Ovary (tissue), 10 donors: ENCODE measurements at places on chromosomes 2 and 18.

- H3K27me3 ChIP-seq: no peaks in the 10 kb centered on the region
- no peaks in the 10 kb centered on the region for H3K36me3 ChIP-seq
- DNase-seq: no peak
- H3K27ac ChIP-seq: no peak overlapping the region
Observed at GRCh38 chr2:73133566-73134197, 20.9 kb upstream of the RAB11FIP5 start.

- H3K27me3 ChIP-seq: no peaks in the 10 kb centered on the region
- H3K36me3 ChIP-seq: no peaks in the 10 kb centered on the region
- DNase-seq: no peak
- H3K27ac ChIP-seq: no peak overlapping the region
- H3K4me3 ChIP-seq: no peak overlapping the region
Observed at GRCh38 chr2:3449086-3449485, 69.6 kb downstream of the TRAPPC12 start.

DNA sequence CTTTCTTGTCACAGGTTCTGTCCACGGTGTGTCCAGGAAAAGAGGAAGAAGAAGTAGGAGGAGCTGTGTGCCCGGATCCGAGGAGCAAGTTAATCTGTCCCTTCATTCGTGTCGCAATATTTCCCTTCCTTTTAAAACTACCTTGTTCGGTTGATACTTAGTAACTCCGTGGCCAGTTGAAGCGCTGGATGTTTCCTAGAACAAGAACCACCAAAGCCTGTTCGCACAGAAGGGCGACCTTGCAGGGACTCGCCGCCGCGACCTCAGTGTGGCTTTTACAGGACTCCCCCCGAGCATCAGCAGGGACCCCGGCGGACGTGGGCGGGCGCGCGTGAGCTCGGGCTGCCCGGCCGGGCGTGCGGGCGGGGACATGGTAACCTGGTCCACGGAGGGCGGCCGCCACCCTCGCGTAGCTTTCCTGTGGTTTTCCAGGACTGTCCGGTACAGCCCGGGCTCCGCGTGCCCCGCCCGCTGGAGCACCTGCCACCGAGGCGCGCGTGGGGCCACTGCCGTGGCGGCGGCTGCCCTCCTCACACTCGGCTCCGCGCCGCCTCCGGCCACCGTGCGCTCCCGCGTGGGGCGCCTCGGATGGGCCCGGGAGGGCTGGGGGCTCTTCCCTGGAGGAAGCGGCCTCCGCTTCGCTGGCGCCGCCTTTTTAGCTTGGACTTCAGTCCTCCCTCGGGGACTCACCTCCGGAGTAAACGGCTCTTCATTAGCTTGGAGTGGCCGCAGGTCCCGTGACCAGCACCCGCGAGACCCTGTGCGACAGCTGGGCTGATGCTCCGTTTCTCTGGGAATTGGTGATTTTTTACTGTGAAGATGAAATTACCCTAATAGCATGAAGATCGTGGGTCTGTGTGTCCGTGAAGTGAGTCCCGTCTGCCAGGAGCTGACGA is 9.2 kb upstream of the D2HGDH start:
- no peaks in the 10 kb centered on the region for H3K4me1 ChIP-seq
- H3K4me3 ChIP-seq: no peak overlapping the region
- H3K27ac ChIP-seq: no peak overlapping the region
- H3K36me3 ChIP-seq: no peaks in the 10 kb centered on the region
- no peak for DNase-seq
- no peaks in the 10 kb centered on the region for H3K27me3 ChIP-seq

DNA sequence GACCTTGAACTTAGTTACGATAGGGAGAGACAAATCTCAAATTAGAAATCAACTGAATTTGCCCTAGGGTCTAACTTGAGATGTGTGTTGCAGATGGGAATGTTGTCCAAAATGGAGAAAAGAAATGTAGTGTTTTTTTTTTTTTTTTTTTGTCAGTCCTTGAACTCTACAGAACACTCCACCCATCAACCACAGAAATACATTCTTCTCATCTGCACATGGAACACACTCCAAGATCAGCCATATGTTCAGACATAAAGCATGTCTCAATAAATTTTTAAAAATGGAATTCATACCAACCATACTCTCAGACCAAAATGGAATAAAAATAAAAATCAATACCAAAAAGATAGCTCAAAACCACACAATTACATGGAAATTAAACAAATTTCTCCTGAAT is 526.5 kb downstream of the FBXO15 start:
- H3K27me3 ChIP-seq: no peaks in the 10 kb centered on the region
- no peak for DNase-seq
- no peak overlapping the region for H3K4me3 ChIP-seq

- H3K36me3 ChIP-seq: no peaks in the 10 kb centered on the region
- H3K4me1 ChIP-seq: peaks cover 8% of the 10 kb centered on the region
- H3K27ac ChIP-seq: no peak overlapping the region
- no peak for DNase-seq
- H3K27me3 ChIP-seq: no peaks in the 10 kb centered on the region
- no peak overlapping the region for H3K4me3 ChIP-seq
Observed at GRCh38 chr2:189548666-189549448, 31.7 kb downstream of the SLC40A1 start.

DNA sequence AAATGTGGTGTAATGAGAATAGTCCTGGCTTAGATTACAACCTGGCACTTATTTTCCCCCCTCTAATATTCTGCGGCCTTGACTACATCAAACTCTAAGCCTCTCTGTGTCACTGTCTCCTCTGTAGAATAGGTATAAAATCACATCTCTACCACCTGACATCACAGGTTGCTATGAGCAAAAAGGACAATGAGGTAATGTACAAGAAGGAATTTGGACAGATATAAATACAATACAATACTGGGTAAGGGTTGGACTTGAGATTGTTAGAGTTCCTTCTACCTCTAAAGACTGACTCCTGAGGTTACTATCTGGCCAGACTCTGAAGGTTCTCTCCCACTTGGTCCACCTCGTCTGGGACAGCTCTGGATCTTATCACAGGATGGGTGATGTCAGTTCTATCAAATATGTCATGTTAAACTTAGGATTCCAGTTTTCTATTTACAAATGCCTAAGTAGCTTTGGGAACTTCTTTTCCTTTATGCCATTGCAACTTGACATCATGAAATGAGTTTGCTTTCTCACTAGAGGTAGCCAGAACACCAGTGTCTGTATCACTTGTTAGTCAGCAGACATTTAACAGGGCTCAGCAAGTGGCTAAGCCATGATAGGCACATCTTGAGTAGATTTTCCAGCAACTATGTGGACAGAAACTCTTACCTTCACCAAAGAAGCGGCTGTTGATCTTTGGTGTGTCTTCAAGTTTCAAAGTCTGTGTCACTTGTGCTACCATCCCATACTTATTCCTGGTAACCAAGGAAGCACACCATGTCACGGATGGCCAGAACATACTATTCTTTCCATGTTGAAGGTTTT is 9.5 kb downstream of the APOB start:
- peaks cover 2% of the 10 kb centered on the region for H3K4me1 ChIP-seq
- no peak for DNase-seq
- H3K27ac ChIP-seq: no peak overlapping the region
- H3K4me3 ChIP-seq: no peak overlapping the region
- no peaks in the 10 kb centered on the region for H3K27me3 ChIP-seq

DNA sequence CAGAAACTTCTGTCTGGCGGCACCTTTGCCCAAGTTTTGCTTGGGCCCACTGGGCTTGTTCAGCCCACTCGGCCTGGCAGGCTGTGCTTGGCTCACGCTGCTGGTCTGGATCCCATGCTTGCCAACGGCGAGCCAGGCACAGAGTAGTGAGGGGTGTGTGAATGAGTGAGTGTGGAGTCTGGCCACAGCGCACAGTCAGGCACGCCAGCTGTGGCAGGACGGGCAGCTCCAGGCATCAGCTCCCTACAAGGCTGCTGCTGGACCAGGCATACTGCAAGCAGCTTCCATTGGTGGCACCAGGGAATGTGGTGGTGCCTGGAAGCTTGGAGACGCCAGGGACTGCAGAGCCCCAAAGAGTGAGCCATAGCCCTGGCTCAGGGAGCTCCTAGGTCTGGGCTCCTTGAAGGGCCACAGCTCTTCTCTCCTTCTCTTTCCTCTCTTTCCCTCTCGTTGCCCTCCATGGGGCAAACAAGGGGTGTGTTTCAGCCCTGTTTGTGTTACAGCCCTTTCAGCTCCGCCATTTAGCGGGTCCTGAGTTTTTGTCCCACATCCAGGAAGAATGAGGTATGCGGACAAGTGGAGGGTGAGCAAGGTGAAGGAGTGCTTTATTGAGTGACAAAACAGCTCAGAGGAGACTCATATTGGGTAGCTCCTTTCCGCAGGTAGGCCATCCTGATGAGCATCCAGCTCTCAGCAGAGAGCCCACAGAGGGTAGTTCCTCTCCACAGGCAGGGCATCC is 73.0 kb downstream of the AGPS start:
- no peaks in the 10 kb centered on the region for H3K27me3 ChIP-seq
- H3K36me3 ChIP-seq: no peaks in the 10 kb centered on the region
- no peaks in the 10 kb centered on the region for H3K4me1 ChIP-seq
- no peak for DNase-seq
- no peak overlapping the region for H3K4me3 ChIP-seq
- H3K27ac ChIP-seq: no peak overlapping the region

DNA sequence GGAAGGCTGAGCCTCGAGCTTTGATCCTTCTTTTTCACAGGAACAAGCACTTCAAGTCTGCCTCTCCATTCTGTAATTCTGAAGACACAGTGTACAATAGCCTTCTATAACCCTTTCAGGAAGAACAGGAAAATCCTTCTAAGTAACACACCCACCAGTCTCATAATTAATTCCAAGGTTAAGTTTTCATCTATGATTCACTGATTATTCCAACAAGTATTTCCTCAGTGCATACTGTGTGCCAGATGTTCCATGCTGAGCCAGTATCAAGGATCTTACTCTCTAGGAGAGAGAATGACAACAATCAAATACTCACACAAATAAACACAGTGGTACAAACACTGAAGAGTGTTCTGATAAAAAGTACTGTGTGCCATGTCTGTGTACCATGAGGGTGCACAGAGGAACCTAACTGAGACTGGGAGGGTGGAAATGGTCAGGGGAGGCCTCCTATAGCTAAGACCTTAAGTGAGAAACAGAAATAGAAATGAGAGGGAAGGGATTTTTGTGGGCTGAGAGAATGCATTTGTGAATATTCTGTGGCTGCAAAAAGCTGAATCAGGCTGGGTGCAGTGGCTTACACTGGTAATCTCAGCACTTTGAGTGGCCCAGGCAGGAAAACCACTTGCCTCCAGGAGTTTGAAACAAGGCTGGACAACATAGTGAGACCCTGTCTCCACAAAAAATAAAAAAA is 7.3 kb upstream of the MTLN start:
- no peak overlapping the region for H3K27ac ChIP-seq
- H3K27me3 ChIP-seq: no peaks in the 10 kb centered on the region
- H3K36me3 ChIP-seq: no peaks in the 10 kb centered on the region
- H3K4me3 ChIP-seq: no peak overlapping the region

DNA sequence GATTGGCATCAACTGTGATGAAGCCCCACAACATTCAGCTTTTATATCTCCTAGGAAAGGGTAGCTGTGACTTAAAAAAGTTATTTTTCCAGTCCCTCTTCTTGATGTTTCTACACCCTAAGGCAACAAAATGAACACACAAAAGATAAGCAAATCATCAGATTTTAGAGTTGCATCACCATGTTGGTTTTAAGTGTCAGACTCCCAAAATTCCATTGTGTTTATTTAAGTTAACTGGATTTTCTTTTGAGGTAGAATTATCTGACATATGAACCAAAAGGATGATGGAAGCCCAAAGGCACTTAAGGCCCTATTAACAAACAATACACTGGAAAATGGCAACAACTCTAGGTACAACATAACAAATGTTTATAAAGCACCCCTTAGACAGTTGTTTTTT is 261.7 kb upstream of the SLC39A10 start:
- no peak for DNase-seq
- no peak overlapping the region for H3K27ac ChIP-seq
- H3K4me1 ChIP-seq: no peaks in the 10 kb centered on the region
- H3K36me3 ChIP-seq: no peaks in the 10 kb centered on the region
- H3K27me3 ChIP-seq: no peaks in the 10 kb centered on the region

DNA sequence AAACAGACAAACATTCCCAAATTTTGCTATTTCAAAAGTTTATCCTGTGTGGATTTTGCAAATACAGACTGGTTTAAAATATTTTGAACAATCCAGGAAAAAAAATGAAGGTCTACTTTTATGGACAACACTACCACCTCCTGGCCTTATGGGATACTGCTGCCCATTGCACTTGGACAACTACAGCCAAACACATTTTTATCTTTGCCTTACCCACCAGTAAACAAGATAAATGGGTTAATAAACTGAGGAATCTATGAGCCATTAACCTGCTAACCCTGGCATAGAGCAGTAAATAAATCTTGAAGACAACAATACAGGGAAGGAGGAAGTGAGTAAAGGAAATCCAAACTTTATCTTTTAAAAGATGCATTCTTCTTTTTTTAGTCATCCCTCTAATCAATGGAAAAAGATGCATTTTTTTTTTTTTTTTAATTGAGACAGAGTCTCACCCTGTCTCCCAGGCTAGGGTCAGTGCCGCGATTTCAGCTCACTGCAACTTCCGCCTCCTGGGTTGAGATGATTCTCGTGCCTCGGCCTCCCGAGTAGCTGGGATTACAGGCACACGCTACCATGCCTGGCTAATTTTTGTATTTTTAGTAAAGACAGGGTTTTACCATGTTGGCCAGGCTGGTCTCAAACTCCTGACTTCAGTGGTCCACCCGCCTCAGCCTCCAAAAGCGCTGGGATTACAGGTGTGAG is 2.1 kb upstream of the SPIRE1 start:
- no peaks in the 10 kb centered on the region for H3K27me3 ChIP-seq
- H3K4me3 ChIP-seq: no peak overlapping the region
- no peak overlapping the region for H3K27ac ChIP-seq
- H3K36me3 ChIP-seq: no peaks in the 10 kb centered on the region
- no peaks in the 10 kb centered on the region for H3K4me1 ChIP-seq

DNA sequence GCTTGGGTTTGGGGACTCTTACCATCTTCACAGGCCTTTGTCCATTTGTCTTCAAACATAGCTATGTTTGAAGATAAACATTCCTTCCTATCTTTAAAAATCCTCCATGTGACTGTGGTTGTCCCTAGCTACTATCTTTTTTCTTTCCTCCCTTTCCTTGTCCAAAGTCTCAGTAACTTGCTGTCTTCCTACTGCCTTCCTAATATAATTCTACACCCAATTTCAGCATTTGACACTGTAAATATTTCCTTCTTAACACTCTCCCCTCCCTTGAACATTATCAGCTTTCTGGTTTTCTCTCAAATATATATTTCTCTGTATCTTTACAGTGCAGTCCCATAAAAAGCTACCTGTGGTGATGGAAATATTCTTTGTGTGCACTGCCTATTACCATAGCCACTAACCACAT is 5.3 kb upstream of the SP3 start:
- H3K36me3 ChIP-seq: no peaks in the 10 kb centered on the region
- no peak overlapping the region for H3K27ac ChIP-seq
- no peak for DNase-seq
- no peak overlapping the region for H3K4me3 ChIP-seq
- peaks cover 5% of the 10 kb centered on the region for H3K4me1 ChIP-seq
- no peaks in the 10 kb centered on the region for H3K27me3 ChIP-seq
